ENCODE measurements at places on chromosomes 4 and X. TPM values are rescaled to one million over a fixed set of nuclear protein-coding genes. Genes with fewer than 3 reads are reported as not detected.

Gene GLRA2
- not detected for total RNA-seq

- no peak for DNase-seq
Measured at GRCh38 chrX:38571058-38571457, 9.7 kb downstream of the TSPAN7 start.

Gene IL9R
- total RNA-seq: 0.32 TPM

Gene HDAC6
- total RNA-seq: 50.7 TPM

- no peak for DNase-seq
Measured at GRCh38 chr4:2939383-2940243, 23.6 kb downstream of the NOP14 start.

GRCh38 chr4:168128601-168129000, 36.3 kb downstream of the ANXA10 start:
- no peak for DNase-seq

Gene MAGED4B
- total RNA-seq: 51.7 TPM

DNA sequence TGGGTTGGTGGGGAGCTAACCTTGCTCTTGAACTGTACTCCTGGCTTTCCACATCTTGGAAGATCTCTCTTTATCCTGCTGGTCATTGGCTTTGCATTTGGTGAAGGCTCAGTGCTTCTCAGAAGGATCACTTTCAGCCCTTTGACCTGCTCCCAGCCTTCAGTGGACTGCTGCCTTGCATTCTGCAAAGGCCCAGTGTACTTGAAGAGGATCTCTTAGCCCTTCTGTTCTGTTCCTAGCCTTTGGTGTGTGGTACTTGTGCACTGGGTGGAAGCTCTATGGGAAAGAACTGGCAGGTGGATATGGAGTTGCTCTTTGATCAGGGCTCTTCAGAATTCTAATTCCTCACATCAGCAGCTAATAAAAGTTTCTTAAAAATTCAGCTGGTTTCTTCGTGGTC, 46.5 kb downstream of the FGF2 start:
- peak; percentile 26 for DNase-seq
